ENCODE measurements at places on chromosomes 5 and 9.

DNA sequence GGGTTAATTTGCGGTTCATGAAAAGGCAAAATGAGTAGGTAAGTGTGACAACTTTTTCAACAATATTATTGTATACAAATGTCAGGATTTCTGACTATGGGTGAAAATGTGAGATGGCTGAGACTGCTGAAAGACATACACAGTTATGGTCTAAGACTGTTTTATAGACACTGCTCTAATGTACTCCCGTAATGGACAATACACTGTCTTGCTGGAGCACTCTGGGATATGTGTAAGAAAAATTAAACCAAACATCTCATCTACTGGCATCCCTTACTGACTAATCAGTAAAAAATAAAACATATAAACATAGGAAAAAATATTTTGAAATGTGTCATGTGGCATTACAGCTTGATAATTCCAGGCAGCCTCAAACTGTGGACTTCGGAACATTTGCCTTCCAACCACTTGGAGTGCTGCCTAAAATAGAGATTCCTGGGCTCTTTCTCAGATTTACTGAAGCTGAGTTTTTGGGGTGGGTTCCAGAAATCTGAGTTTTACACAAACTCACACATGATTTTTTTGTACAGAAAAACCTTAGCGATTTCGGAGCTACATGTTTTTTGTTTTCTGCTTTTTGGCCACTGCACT, 233.9 kb upstream of the TBCA start:
- DNase-seq: no peak

DNA sequence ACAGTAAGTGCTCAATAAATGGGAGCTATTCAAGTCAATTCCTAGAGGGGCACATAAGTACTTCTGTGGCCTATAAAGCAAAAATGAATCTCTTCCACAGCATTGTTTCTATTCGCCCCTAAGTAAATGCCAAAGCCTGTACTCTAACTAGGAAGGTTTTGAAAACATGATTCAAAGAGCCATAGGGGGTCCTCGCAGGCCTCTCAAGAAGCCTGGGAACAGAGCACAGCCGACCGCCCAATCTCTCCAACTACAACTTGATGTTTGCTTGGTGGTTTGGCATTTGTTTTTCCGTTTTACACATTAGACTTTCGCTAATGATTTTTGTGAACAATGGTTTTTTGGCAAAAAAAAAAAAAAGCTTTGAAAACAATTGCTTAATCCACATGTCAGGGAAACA, 19.4 kb downstream of the EFNA5 start:
- DNase-seq: no peak

- no peak for DNase-seq
Measured at GRCh38 chr9:33751536-33752129, 43.7 kb upstream of the PRSS3 start.

GRCh38 chr5:14476786-14477435, 104.7 kb upstream of the OTULINL start:
- DNase-seq: no peak

GRCh38 chr9:127027694-127028093, 94.7 kb downstream of the ANGPTL2 start:
- DNase-seq: no peak

DNA sequence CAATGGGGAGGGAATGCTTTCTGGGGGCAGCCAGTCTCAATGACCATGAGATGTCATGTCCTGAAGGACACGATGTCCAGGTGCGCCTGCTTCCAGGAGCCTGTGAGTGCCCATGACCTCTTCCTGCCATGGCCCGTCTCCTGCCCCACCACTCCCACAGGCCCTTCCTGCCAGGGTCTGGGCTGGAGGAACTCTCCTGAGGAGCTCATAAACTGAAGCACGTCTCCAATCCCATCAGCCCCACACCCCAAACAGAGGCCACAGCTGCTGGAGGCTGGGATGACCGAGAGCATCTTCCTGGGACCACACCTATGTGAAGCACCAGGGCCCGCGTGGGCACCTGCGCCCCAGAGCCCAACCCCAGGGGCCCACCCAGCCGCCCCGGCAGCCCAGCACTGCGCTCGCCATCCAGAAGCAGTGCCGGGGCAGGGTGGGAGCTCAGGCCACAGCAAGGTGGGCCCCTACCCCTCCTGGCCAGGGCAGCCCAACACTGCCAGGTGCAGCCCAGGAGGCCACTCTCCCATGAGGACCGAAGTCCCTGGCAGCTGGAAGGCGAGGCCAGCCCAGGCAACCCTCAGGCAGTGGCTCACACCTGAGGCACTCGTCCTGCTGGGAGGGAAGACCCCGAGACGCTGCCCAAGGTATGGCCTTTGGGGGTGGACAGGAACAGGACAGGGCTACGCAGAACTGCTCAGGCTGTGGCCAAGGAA, 53.9 kb upstream of the UBAC1 start:
- no peak for DNase-seq

DNA sequence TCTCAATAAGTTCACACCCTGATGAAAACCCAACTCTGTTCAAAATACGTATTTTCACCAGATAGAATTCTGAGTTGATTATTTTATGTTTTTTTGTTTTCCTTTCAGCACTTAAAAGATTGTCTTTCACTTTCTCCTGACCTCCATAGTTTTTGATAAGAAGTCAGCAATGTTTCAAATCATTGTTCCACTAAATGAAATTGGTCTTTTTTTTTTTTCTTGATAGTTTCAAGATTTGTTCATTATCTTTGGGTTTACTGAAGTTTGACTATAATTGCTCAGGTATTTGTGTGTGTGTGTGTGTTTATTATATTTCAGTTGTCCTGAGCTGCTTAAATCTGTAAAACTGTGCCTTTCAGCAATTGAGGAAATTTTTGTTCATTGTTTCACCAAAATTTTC, 498.7 kb downstream of the TLE1 start:
- no peak for DNase-seq

- no peak for DNase-seq
Measured at GRCh38 chr9:20620650-20621470, 1.4 kb downstream of the MLLT3 start.

- no peak for DNase-seq
Measured at GRCh38 chr5:10509575-10509974, 54.3 kb upstream of the ANKRD33B start.

DNA sequence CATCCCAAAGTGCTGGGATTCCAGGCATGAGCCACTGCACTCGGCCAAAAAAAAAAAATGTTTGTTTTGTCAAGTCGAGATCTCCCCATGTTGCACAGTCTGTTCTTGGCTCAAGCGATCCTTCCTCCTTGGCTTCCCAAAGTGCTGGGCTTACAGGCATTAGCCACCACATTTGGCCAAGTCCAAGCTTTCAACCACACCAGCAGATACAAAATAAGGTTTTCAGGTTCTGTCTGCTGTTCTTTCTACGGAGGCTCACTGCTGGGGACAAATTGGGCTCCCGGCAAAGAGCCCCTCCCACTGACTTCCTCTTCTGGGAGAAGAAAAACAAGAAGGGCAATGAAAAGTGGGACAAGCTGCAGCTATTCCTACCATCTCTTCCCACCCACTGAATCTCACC, 37.6 kb upstream of the GGTA1 start:
- DNase-seq: no peak

GRCh38 chr9:95499847-95500246, 16.9 kb downstream of the PTCH1 start:
- DNase-seq: no peak

DNA sequence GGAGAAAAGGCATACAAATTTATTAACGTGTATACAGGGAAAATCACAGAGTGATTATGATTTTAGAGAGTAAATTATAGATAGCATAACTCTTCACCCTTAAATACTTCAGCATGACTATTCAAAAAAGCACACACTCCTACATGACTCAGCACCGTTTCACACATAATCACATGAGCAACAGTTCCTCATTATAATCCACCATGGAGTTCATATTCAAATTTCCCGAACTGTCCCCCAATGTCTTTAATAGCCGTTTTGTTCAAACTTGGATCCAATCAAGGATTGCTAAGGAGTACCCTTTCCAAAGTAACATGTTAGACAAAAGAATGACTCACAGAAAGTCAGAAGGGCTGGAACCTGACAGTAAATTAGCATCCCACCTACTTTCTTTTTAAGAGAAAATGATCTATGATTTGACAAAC, 32.1 kb downstream of the RAPGEF1 start:
- peak; percentile 62 for DNase-seq

- DNase-seq: no peak
Measured at GRCh38 chr9:86763791-86764190, 183.5 kb downstream of the GAS1 start.

- DNase-seq: no peak
Measured at GRCh38 chr5:90741022-90741564, 182.5 kb downstream of the ADGRV1 start.

DNA sequence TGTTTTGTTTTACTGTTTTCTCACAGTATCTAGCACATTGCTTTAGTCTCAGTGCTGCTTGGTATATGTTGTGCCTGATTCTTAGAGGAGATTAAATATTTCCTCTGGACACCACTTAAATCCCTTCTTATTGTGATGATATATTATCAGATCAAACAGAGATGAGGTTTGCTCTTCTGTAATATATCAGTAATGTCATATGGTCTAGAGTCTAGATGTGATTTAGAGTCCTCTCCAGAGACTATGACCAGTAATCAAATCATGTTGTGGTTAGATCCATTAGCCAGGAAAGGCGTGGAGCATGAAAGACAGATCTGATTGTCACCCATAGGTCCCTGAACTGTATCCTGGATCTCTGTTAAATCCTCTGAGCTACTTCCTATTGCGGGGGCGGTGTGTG, 24.4 kb downstream of the CAMK4 start:
- no peak for DNase-seq

DNA sequence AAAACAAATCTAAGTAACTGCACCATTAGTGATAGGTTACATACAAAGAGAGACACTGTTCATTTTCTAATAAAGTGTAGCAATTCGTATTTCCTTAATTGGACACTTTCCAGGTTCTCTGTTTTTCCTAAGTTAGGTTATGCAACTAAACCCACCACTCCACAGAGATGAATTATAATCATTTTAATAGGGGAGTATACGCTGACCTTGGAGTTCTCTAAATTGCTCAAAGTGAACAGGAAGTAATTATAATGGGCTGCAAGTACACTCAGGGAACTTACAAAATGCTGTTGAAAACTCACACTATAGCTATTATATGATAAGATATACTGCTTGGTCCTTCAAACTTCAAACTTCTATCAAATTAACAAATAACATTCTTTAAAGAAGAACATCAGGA, 18.2 kb upstream of the ADCY2 start:
- peak; percentile 31 for DNase-seq
